ENCODE measurements at places on chromosomes 2 and 18.
A peak's percentile ranks its signal among the peaks of the same experiment; 100 is the strongest.

DNA sequence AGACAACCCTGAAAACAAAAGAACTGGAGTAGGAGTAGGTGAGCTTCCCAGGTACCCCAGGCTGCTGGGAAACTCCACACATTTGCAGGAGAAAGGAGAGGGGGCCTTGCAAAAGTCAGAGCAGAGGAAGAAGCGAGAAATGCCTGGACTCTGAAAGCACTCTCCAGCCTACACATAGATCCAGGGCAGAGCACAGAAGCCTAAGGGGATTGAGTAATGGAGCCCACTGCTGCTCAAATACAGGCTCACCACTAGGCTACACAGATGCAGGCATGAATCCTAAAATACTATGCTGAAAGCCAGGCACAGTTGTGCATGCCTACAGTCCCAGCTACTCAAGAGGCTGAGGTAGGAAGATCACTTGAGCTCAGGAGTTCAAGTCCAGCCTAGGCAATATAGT, 33.4 kb downstream of the OSBPL1A start:
- peaks cover 2% of the 10 kb centered on the region for H3K36me3 ChIP-seq
- H3K4me3 ChIP-seq = no peak overlapping the region

DNA sequence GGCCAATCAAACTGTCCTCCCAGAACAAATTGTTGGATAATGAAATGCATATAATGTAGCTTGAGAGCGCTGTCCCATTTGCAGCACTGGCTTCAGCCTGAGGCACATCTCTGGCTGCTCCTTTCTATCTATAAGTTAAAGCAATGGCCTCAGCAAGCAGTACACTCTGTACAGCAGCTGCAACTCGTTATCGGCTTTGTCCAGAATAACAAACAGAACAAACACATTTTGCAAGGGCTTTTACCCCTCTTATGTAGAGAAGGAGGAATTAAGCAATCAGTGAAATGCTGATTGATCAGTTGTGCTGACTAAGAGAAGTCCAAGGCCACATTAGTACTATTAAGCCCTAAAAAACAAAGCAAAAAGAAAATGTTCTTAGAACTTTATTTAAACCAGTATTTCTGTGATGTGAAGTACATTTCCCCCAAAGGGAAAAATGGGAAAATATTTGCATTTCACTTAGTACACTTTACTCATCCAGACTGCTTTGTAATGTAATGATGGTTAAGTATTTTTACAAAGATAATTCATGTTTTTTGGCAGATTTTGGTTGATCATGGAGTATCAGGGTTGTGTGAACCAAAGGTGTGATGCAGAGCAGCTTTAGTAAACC, 15.0 kb upstream of the CPS1 start:
- no peaks in the 10 kb centered on the region for H3K27me3 ChIP-seq
- no peak overlapping the region for H3K4me3 ChIP-seq
- no peak for DNase-seq
- H3K4me1 ChIP-seq = no peaks in the 10 kb centered on the region
- H3K27ac ChIP-seq = no peak overlapping the region

GRCh38 chr2:202069170-202070067, 3.6 kb upstream of the KIAA2012 start:
- no peak for DNase-seq
- H3K36me3 ChIP-seq = no peaks in the 10 kb centered on the region
- no peak overlapping the region for H3K4me3 ChIP-seq
- H3K27me3 ChIP-seq = peaks cover 6% of the 10 kb centered on the region
- no peak overlapping the region for H3K27ac ChIP-seq
- H3K4me1 ChIP-seq = peaks cover 2% of the 10 kb centered on the region

DNA sequence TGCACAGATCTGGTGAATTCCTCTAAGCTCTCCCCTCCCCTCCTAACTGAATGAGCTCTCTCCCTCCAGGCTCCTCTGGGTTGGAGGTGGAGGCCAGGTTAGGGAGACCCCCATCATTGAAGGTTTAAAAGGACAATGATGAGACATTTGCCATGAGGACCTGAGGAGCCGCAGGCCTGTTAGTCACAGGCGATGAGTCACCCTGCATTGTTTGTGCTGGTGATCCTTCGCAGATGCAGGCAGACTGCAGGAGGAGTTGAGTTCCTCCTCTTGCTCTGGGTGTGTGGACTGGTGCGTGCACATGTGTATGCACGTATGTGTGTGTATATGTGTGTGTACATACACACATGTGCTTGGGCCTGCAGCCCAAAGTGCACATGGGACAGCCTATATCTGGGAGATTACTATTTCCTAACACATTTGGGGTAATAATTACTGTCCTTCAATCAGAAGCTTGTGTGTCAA, 42.0 kb downstream of the MCFD2 start:
- DNase-seq = peak; percentile 59
- H3K36me3 ChIP-seq = no peaks in the 10 kb centered on the region
- no peak overlapping the region for H3K27ac ChIP-seq
- H3K27me3 ChIP-seq = peaks cover 4% of the 10 kb centered on the region
- H3K4me3 ChIP-seq = no peak overlapping the region

DNA sequence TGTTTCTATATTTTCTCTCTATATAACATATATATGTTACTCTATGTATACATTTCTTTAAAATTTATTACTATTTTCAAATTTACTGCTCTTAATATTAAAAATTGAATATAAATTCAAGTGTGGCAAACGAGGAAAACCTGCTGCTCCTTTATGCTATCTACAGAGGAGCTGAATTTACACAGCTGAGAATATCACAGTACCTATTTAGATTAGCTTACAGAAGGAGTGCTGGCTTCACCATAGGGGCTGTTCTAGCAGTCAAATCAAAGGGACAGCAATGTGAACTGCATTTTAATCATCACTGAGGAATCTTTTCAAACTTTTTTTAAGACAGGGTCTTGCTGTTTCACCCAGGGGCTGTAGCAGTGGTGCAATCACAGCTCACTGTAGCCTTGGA, 213.8 kb downstream of the SRBD1 start:
- no peak for DNase-seq
- H3K4me3 ChIP-seq = no peak overlapping the region
- H3K4me1 ChIP-seq = no peaks in the 10 kb centered on the region
- H3K27ac ChIP-seq = no peak overlapping the region
- peaks cover 2% of the 10 kb centered on the region for H3K36me3 ChIP-seq
- H3K27me3 ChIP-seq = no peaks in the 10 kb centered on the region

DNA sequence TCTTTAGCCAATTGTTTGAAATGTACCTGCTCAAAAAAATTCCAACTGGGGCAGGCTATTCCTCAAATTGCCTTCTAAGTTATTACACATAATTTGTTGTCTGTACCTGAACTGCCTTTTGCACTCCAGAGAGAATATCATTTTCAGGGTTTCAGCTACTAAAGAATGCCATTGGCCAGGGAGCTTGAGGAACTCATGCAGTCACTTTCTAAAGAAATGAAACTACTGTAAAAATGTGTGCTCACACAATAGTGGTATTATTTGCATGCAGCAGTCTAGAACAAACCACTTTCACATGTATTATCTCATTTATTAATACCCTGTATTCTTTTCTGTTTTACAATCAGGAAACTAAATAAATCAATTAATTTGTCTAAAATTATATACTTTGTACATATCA, 152.2 kb downstream of the PID1 start:
- H3K4me3 ChIP-seq = no peak overlapping the region
- DNase-seq = no peak
- no peak overlapping the region for H3K27ac ChIP-seq
- H3K4me1 ChIP-seq = no peaks in the 10 kb centered on the region
- H3K36me3 ChIP-seq = no peaks in the 10 kb centered on the region
- no peaks in the 10 kb centered on the region for H3K27me3 ChIP-seq

- no peak for DNase-seq
- H3K27me3 ChIP-seq = no peaks in the 10 kb centered on the region
- peak overlapping the region; percentile 99 for H3K27ac ChIP-seq
- peaks cover 53% of the 10 kb centered on the region for H3K4me1 ChIP-seq
- peak overlapping the region; percentile 90 for H3K4me3 ChIP-seq
These were observed 1.6 kb downstream of the COX7A2L start for GRCh38 chr2:42359304-42359964.

GRCh38 chr2:216773072-216773471, 77.7 kb upstream of the IGFBP5 start:
- H3K4me1 ChIP-seq = peaks cover 2% of the 10 kb centered on the region
- no peak overlapping the region for H3K4me3 ChIP-seq
- no peak for DNase-seq
- H3K27ac ChIP-seq = no peak overlapping the region
- no peaks in the 10 kb centered on the region for H3K36me3 ChIP-seq

DNA sequence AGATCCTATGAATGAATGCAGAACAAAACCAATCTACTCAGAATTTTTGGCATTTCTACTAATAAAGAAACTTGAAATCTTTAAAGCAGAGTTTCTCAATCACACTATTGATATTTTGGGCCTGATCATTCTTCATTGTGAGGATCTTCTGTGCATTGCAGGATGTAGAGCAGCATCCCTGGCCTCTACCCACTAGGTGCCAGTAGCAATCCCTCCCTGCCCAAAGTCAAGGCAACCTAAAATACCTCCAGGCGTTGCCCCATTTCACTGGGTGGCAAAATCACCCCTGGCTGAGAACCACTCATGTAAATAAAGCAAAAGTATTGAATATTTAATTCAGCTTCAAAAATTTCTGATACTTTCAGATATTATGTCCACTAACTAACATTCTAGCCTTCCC, 213.0 kb downstream of the SP3 start:
- H3K36me3 ChIP-seq = no peaks in the 10 kb centered on the region
- no peaks in the 10 kb centered on the region for H3K4me1 ChIP-seq
- H3K4me3 ChIP-seq = no peak overlapping the region
- no peak overlapping the region for H3K27ac ChIP-seq
- H3K27me3 ChIP-seq = peaks cover 8% of the 10 kb centered on the region

- H3K4me3 ChIP-seq = no peak overlapping the region
- no peak overlapping the region for H3K27ac ChIP-seq
- no peak for DNase-seq
- H3K27me3 ChIP-seq = no peaks in the 10 kb centered on the region
- no peaks in the 10 kb centered on the region for H3K36me3 ChIP-seq
- no peaks in the 10 kb centered on the region for H3K4me1 ChIP-seq
These were observed 510.2 kb upstream of the GYPC start for GRCh38 chr2:126145752-126146151.

DNA sequence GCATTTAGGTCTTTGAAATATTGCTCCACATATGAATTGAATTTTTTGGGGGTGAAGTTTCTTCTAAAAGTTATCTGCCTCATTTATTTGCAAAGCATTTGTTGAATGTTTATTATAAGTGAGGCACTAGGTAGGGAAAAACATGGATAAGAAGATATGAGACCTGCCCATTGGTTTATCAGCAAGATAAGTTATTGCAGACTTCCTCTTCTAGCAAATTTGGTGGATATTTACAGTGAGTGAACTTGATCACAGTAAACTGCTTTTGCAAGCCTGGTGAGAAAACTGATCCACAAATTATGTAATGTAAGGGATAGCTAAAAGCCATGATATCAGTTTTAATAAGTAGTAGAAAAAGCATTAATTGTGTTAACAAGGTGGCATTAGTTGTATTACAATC, 364.8 kb downstream of the SOCS6 start:
- H3K27me3 ChIP-seq = no peaks in the 10 kb centered on the region
- DNase-seq = no peak
- peaks cover 4% of the 10 kb centered on the region for H3K4me1 ChIP-seq

- no peak overlapping the region for H3K27ac ChIP-seq
- no peak for DNase-seq
These were observed 247.0 kb downstream of the TMX3 start for GRCh38 chr18:68467957-68468356.

DNA sequence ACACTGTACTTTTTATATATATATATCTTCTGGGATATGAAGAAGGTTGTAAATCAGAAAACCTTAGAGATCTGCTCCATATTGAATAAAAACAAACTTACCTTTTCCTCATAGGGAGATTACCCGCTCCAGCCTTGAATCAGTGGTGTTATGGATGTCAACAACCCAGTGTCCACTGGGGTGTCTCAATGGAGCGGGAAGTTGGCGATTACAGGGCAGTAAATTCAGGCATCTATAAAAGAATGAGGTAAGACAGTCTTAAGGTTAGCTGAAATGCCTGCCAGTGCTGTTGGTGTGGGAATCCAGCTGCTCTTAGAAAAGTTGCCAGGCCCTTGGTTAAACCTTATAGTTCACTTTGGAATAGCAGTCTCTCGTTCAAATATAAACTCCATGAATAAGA, 102.3 kb downstream of the R3HDM1 start:
- H3K27ac ChIP-seq = no peak overlapping the region
- H3K4me3 ChIP-seq = no peak overlapping the region
- H3K27me3 ChIP-seq = no peaks in the 10 kb centered on the region
- DNase-seq = no peak

DNA sequence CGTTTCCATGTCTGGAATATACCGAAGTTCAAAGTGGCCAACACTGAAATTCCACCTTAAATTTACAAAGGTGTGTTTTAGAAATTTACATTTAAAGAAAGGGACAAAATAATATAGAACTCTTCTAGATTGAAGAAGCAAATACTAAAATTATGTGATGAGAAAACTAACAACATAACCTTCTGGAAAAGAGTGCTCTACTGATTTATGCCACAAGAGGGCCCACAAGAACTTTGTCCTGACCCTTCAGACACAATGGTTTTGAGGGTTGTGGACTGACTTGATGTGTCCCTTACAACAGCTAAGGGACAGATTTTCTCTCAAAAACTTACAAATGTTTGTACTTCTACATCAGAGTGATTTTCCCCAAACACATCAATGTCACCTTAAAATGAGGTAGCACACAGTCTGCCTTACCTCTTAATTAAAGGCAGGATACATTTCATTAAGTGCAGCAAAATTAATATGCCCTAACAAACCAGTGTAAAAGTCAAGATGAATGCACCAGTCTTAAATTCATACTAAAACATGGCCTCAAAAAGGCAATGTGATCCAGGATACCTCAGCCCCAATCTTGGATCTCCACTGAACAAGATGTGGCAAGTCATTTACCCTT, 36.2 kb downstream of the EIF2AK3 start:
- DNase-seq = peak; percentile 87
- H3K27ac ChIP-seq = peak overlapping the region; percentile 25
- H3K36me3 ChIP-seq = peaks cover 33% of the 10 kb centered on the region
- no peaks in the 10 kb centered on the region for H3K27me3 ChIP-seq
- H3K4me1 ChIP-seq = peaks cover 3% of the 10 kb centered on the region
- no peak overlapping the region for H3K4me3 ChIP-seq

DNA sequence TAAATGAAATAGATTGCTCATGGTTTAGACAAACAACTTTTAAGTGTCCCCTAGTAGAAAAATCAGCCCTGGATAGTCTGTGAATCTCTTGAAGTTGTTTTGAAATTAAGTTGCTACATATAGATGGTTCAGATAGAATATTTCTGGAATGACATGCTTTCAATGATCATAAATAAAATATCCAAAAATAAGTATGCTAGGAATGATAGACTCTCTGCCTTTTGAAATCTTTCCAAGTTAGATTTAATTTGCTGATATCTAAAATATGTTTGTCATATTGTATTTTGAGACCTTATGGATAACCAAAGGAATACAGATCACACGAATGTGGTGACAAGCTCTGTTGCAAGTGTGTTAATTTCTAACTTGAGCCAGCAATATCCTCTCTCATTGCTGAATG, 488.7 kb downstream of the THSD7B start:
- DNase-seq = no peak
- H3K4me1 ChIP-seq = no peaks in the 10 kb centered on the region
- no peaks in the 10 kb centered on the region for H3K36me3 ChIP-seq
- H3K27me3 ChIP-seq = no peaks in the 10 kb centered on the region
- H3K4me3 ChIP-seq = no peak overlapping the region
- no peak overlapping the region for H3K27ac ChIP-seq

- H3K36me3 ChIP-seq = no peaks in the 10 kb centered on the region
- no peak overlapping the region for H3K4me3 ChIP-seq
- no peak for DNase-seq
- no peak overlapping the region for H3K27ac ChIP-seq
- no peaks in the 10 kb centered on the region for H3K27me3 ChIP-seq
These were observed 387.2 kb downstream of the TRIB2 start for GRCh38 chr2:13103778-13104493.

- no peak for DNase-seq
- peaks cover 17% of the 10 kb centered on the region for H3K36me3 ChIP-seq
- no peak overlapping the region for H3K4me3 ChIP-seq
- no peaks in the 10 kb centered on the region for H3K27me3 ChIP-seq
These were observed 17.4 kb downstream of the IRS1 start for GRCh38 chr2:226782092-226782713.

All from activated CD4-positive, alpha-beta T cell treated with anti-CD3 and anti-CD28 coated beads, Interleukin-2, amount 10 ng/mL, durations not matched to agents 24 days and 14 days (primary cell).